Testis (tissue), 5 donors: ENCODE measurements at places on chromosomes 6 and 20.

DNA sequence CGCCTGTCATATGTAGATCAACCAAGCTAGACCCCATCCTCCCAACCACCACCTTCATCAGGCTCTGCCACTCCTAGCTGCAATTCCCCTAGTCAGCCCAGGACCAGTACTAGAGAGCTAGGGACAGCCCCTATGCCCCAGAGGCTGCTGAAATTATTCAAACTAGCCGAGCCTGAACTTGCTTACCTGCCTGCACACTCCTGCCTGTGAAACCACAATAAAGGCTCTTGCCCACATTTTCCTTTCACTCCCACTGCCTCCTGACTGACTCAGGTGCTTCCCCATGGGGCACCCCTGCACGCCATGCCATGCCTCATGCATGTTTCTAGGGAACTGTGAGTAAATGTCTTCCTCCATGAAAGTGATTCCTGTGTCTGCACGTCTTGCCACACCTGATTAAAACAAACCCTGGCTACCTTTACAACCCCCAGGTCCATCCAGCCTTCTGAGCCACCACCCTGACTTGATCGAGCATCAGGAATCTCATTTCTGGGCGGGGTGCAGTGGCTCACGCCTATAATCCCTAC lies 66.5 kb upstream of the IER3 start:
- H3K27ac ChIP-seq, result no peak overlapping the region
- H3K4me1 ChIP-seq, result peaks cover 20% of the 10 kb centered on the region
- no peak for DNase-seq
- H3K36me3 ChIP-seq, result no peaks in the 10 kb centered on the region
- H3K4me3 ChIP-seq, result no peak overlapping the region
- no peaks in the 10 kb centered on the region for H3K27me3 ChIP-seq

- no peaks in the 10 kb centered on the region for H3K27me3 ChIP-seq
- H3K36me3 ChIP-seq, result no peaks in the 10 kb centered on the region
- no peaks in the 10 kb centered on the region for H3K4me1 ChIP-seq
- DNase-seq, result no peak
- H3K4me3 ChIP-seq, result no peak overlapping the region
Observed at GRCh38 chr6:13462458-13463327, 24.7 kb downstream of the GFOD1 start.

- peak overlapping the region; percentile 43 for H3K4me3 ChIP-seq
- DNase-seq, result peak; percentile 63
- H3K4me1 ChIP-seq, result no peaks in the 10 kb centered on the region
- no peak overlapping the region for H3K27ac ChIP-seq
- H3K36me3 ChIP-seq, result no peaks in the 10 kb centered on the region
Observed at GRCh38 chr6:28673787-28674671, 148.3 kb downstream of the GPX5 start.

GRCh38 chr20:57829805-57830514 lies 120.1 kb upstream of the PMEPA1 start:
- H3K27ac ChIP-seq, result no peak overlapping the region
- H3K27me3 ChIP-seq, result no peaks in the 10 kb centered on the region
- no peaks in the 10 kb centered on the region for H3K4me1 ChIP-seq
- no peaks in the 10 kb centered on the region for H3K36me3 ChIP-seq

DNA sequence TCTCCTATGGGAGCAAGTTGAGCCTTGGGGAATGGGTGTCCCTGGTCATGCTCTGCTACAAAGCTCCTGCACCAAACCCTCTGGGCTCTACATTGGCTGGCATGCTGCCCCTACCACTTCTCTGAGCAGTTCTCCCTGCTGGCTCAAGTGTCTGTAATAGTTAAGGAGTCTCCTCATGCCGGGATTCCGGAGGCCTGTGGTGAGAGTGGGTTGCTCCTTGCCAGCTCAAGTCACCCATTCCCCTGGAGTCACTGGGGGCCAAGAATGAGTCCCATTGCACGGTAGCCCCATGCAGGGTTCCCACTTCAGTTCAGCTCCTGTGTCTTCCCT lies 173.9 kb downstream of the PRDM13 start:
- H3K4me1 ChIP-seq, result no peaks in the 10 kb centered on the region
- H3K36me3 ChIP-seq, result no peaks in the 10 kb centered on the region
- H3K27me3 ChIP-seq, result no peaks in the 10 kb centered on the region
- no peak for DNase-seq
- H3K27ac ChIP-seq, result no peak overlapping the region
- no peak overlapping the region for H3K4me3 ChIP-seq
